ENCODE measurements at places on chromosomes 4 and X.

DNA sequence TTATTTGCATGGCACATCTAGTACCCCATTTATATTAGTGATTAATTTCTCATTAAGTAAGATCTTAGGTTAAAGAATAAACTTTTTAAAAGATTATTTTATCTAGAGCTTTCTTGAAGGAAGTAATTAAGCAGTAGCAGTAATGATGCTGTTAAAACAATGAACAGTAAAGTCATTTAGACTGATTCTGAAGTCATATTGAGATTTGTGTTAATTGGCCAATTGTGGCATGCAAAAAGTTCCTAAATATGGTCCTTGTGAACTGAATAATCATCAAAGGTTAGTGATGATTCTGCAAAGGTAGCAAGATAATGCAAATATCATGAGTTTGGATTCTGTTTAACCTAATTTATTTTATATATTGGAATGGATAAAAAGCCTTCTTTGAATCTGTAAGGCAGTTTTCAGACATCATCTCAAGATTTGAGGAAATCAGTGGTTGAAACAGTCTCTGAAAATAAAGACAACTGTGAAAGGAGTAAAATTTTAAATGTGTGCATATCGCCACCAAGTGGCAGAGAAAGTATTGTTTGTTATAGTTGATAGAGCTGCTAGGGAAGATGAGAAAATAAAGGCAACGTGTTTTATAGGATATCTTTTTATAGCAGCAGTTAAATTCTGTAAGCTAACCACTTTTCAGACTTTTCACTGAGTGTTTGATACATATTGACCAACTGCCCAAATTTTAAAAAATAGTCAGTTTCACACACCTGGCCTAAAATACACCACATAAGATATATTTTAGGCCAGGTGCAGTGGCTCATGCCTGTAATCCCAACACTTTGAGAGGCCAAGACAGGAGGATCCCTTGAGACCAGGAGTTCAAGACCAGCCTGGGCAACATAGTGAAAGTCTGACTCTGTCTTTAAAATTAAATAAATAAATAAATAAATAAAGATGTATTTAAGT lies 79.6 kb downstream of the CCKAR start:
- DNase-seq, result peak; percentile 60

GRCh38 chr4:81516241-81516640 lies 44.5 kb upstream of the RASGEF1B start:
- DNase-seq, result no peak

- no peak for DNase-seq
Observed at GRCh38 chr4:5217421-5217820, 166.1 kb downstream of the STK32B start.

GRCh38 chrX:39169976-39170375 lies 368.7 kb downstream of the MID1IP1 start:
- DNase-seq, result no peak

- no peak for DNase-seq
Observed at GRCh38 chr4:69718396-69719271, 41.8 kb downstream of the SULT1B1 start.

DNA sequence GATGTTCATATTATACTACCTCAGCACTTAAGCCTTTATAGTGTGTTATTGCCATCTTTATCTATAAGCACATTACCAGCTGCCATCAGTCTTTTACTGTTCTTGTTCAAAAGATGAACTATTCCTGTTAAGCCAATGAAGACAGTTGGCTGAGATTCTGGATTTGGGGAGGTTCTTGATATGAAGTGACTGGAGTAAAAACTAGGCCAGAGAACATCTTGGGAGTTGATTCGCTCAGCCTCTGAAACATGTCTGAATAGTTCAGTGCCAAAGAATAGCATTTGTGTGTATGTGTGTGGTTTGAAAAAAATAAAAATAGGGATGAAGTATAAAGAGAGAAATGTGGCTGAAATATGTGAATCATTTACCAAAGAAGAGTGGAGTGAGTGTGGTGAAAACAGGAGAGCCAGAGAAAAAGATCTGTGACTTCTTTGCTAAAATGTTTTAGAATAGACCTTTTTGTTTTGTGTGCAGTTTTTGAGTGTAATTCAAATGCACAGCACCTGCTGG lies 15.2 kb downstream of the EXOC1 start:
- no peak for DNase-seq

GRCh38 chr4:176134670-176135069 lies 60.7 kb downstream of the SPATA4 start:
- DNase-seq, result no peak

DNA sequence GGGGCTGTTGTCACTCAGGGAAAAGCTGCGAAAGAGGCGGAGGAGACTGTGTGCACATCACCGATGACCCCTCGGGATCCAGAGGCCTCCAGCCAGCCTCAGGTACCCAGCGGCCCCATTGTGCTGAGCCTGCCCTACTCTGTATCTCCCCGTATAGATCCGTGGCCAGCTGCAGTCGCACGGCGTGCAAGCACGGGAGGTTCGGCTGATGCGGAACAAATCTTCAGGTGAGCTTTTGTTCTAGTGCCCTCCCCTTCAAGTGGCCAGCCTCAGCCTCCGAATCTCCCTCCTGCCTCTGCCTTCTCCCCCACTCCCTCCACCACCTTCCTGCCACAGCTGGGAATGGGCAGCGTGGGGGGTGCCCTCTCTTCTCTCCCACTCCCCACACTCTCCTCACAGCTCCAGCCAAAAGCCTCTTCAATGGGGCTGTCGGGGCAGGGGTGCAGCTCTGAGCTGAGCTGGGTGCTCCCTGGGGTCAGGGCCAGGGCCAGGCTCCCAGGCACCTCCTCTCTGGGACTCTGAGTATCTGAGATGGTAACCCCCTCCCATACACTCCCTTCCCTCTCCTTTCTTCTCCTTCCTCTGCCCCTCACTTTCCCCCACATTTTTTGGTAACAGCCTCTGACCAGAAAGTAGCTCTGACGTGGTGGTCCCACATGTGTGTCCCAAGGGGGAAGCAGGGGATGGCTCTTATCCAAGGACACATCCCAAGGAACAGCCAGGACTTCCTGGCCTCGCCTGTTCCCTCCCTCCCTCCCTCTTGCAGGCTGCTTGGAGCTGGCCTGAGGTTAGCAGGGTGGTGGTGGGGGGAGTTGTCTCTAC lies 20.4 kb upstream of the UBA1 start:
- DNase-seq, result no peak

DNA sequence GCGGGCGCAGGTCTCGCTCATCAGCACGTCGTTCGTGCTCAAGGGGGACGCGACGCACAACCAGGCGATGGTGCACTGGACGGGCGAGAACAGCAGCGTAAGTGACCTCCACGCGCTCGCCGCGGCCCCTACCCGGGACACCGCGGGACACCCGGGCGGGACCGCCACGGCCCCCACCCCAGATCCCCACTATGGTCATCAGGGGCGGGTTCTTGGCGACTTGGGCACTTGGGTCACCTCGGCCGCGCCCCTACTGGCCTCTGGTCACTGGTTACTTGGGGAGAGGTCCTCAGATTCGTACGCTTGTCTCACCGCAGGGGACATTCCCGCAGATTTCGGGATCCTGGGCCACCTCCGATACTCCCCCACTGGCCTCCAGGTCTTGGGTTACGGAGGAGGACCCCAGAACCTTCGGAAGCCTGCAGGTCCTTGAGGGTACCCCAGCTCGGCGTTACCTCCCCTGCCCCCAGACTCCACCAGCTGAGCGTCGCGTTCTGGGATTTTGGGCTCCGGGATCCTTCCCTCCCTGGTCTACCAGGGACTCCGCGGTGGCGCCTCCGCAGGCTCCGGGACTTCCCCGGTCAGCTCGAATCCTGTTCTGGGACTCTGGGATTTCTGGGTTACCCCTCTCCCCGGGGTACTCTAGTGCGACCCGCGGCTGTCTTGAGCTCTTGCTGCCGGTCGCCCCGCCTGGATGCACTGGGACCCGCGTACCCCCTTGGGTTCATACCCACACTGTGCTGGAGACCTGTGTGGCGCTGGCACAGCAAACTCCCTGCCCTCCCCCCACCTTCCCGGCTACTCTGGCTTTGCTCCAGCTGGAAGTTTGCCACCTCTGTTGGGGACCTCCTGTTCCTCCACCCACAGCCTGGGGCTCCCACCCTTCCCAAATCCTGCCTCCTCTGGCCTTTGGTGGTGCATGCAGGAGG lies 956 bp downstream of the SORCS2 start:
- no peak for DNase-seq

- no peak for DNase-seq
Observed at GRCh38 chrX:790783-791360, 160.3 kb downstream of the SHOX start.

Measured in forelimb muscle (tissue), 1 donor.